ENCODE measurements at places on chromosomes 5 and 9. TPM values are rescaled to one million over a fixed set of nuclear protein-coding genes. Genes with fewer than 3 reads are reported as not detected.
A peak's percentile ranks its signal among the peaks of the same experiment; 100 is the strongest.

GRCh38 chr5:11214864-11215644 lies 454.0 kb upstream of the DAP start:
- no peak overlapping the region for H3K4me3 ChIP-seq
- no peaks in the 10 kb centered on the region for H3K36me3 ChIP-seq
- peaks cover 5% of the 10 kb centered on the region for H3K27me3 ChIP-seq
- H3K27ac ChIP-seq: no peak overlapping the region
- no peak for DNase-seq

GRCh38 chr9:84758817-84759216 lies 89.3 kb downstream of the NTRK2 start:
- no peaks in the 10 kb centered on the region for H3K27me3 ChIP-seq
- no peaks in the 10 kb centered on the region for H3K4me1 ChIP-seq
- no peak overlapping the region for H3K27ac ChIP-seq
- no peaks in the 10 kb centered on the region for H3K36me3 ChIP-seq

GRCh38 chr9:79610791-79611614 lies 39.2 kb downstream of the TLE4 start:
- H3K36me3 ChIP-seq: no peaks in the 10 kb centered on the region
- no peak overlapping the region for H3K4me3 ChIP-seq
- H3K27ac ChIP-seq: no peak overlapping the region
- DNase-seq: no peak
- H3K4me1 ChIP-seq: no peaks in the 10 kb centered on the region

DNA sequence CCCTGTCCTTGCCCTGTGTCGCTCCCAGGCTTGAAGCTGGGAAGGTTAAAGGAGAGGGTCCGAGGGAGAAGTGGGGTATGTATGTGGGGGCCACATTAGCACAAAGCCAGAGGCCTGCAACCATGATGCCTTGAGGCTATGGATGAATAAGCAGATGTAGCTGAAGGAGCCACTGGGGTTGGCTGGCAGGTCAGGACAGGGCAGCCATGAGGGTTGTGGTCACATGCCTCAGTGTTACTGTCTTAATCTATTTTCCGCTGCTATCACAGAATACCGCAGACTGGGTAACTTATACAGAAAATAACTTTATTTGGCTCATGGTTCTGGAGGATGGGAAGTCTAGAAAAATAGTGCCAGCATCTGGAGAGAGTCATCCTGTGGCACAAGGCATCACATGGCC lies 9.2 kb upstream of the GRHPR start:
- H3K27ac ChIP-seq: peak overlapping the region; percentile 14
- H3K36me3 ChIP-seq: no peaks in the 10 kb centered on the region
- peaks cover 43% of the 10 kb centered on the region for H3K4me1 ChIP-seq
- no peak overlapping the region for H3K4me3 ChIP-seq

DNA sequence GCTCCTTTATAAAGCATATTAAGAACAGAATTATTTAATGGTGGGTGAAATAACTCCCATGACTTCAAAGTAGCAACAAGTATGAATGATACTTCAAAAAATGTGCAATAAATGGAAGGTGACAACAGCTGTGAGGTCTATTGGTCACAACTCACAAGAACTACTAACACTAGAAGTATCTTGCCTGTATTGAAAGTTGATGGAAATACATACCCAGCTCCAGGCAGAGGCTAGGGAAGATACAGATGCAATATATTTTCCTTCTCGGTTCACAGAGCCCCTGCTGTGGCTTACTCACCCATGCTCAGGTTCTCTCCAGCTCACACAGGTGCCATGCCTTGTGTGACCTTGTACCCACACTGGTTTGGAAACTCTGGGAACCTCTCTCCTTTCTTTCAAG lies 133.8 kb downstream of the LIFR start:
- no peak overlapping the region for H3K4me3 ChIP-seq
- H3K36me3 ChIP-seq: no peaks in the 10 kb centered on the region
- H3K4me1 ChIP-seq: no peaks in the 10 kb centered on the region
- no peak for DNase-seq
- H3K27me3 ChIP-seq: peaks cover 6% of the 10 kb centered on the region

- H3K4me3 ChIP-seq: no peak overlapping the region
- H3K27me3 ChIP-seq: no peaks in the 10 kb centered on the region
- H3K4me1 ChIP-seq: no peaks in the 10 kb centered on the region
- no peak for DNase-seq
- H3K27ac ChIP-seq: no peak overlapping the region
These were observed 97.2 kb downstream of the DOCK8 start for GRCh38 chr9:311841-312240.

GRCh38 chr5:42811591-42812446 lies at the start of gene SELENOP:
Gene SELENOP, minus strand, starts transcription at chr5:42811892. Its CDS starts 3,539 bp downstream, at chr5:42808353.
- H3K4me1 ChIP-seq: 0 out of 2 replicates have a peak, but pooled peaks cover 7% of the 10 kb centered on the region
- peak; percentile 7 for DNase-seq
- H3K36me3 ChIP-seq: no peaks in the 10 kb centered on the region
- no peak within 1 kb of the TSS for H3K4me3 ChIP-seq

Gene LMBRD2
- total RNA-seq: 7.1 TPM

DNA sequence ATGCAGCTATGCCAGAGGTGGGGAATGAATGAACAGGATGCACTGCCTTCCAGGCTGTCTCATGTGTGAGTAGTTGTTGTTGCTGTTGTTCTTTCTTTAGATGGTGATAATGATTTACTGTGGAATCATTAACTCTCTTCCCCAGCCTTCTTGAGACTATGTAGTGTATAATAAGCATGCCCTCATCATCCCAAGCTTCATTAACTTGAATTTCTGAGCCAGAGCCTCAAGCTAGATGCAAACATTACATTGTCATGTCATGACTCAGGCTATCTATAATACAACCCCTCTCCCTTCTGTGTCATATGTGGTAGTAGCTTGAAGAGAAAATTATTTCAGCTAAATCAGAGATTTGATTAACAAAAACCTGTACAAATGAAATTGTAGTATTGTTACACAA lies 10.0 kb upstream of the ADAMTSL1 start:
- no peak for DNase-seq
- no peak overlapping the region for H3K4me3 ChIP-seq
- H3K27me3 ChIP-seq: no peaks in the 10 kb centered on the region
- H3K4me1 ChIP-seq: no peaks in the 10 kb centered on the region

- no peak for DNase-seq
- no peak overlapping the region for H3K27ac ChIP-seq
- no peak overlapping the region for H3K4me3 ChIP-seq
- H3K36me3 ChIP-seq: no peaks in the 10 kb centered on the region
- no peaks in the 10 kb centered on the region for H3K4me1 ChIP-seq
These were observed 67.6 kb upstream of the RNF130 start for GRCh38 chr5:180138976-180139730.

Gene DAB2
- 1.7 TPM for total RNA-seq

Gene RPS23
- 1,388 TPM for total RNA-seq

DNA sequence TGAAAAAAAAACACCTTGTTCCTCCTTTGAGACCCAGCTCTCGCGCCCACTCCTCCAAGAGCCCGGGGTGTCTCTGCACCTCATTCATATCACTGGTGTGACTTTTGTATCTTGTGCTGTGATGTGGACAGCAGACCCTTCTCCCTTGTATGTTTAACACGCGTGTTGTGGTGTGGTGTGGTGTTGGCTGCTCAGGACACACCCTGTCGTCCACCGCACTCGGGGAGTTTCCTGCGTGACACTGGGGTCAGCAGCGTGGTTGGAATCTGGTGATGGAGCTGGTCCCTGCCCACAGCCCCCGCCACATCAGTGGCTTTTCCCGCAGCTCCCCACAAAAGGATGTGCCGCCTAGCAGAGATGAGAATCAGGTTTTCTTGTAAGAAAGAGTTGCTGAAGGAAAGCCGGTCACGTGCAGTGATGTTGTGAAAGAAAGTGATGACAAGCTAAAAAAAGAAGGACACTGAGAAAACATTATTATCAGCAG lies 61.5 kb downstream of the TENT4A start:
- DNase-seq: no peak
- H3K27me3 ChIP-seq: no peaks in the 10 kb centered on the region
- no peaks in the 10 kb centered on the region for H3K36me3 ChIP-seq
- no peaks in the 10 kb centered on the region for H3K4me1 ChIP-seq

- no peaks in the 10 kb centered on the region for H3K4me1 ChIP-seq
- no peak overlapping the region for H3K4me3 ChIP-seq
- no peaks in the 10 kb centered on the region for H3K36me3 ChIP-seq
- H3K27me3 ChIP-seq: no peaks in the 10 kb centered on the region
These were observed 199.8 kb upstream of the FBXL7 start for GRCh38 chr5:15300141-15300540.

GRCh38 chr9:88179062-88179521 lies 40.8 kb upstream of the SPATA31C2 start:
- peak overlapping the region; percentile 6 for H3K27ac ChIP-seq
- H3K36me3 ChIP-seq: no peaks in the 10 kb centered on the region
- no peaks in the 10 kb centered on the region for H3K4me1 ChIP-seq

Gene WNK2
- 13.7 TPM for total RNA-seq

DNA sequence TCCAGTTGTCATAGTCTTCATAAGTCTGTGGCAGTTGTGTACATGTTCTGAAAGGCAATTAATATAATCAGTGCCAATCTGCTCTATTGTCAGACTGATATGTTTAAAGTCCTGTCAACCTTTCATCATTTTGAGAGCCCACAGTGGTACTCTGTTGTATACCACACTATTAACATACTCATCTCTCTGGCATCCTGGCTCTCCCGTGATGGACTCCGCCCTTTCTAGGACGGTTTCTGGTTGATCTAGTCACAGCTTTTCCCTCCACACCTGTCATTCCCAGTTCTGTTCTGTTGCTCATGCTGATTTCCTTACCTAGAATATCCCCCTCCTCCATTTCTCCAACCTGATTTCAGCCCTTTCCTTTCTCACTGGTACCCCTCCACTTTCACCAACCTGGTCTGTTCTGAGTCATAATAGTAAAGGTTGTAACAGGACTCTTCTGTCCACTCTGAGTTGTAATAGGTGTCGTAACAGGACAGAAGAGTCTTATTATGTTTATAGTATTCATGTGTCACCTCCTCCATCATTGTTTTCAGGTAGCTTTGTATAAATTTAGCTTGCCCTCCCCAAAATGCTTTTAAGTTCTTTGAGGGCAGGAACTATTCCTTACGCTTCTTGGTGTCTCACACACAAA lies 4.1 kb downstream of the PTCD2 start:
- peaks cover 7% of the 10 kb centered on the region for H3K4me1 ChIP-seq
- H3K4me3 ChIP-seq: no peak overlapping the region
- H3K27me3 ChIP-seq: no peaks in the 10 kb centered on the region
- no peak overlapping the region for H3K27ac ChIP-seq
- H3K36me3 ChIP-seq: peaks cover 2% of the 10 kb centered on the region

GRCh38 chr9:34993502-34994259 lies 4.1 kb downstream of the DNAJB5 start:
- H3K27ac ChIP-seq: no peak overlapping the region
- H3K27me3 ChIP-seq: no peaks in the 10 kb centered on the region
- no peak overlapping the region for H3K4me3 ChIP-seq
- no peak for DNase-seq
- peaks cover 47% of the 10 kb centered on the region for H3K4me1 ChIP-seq
- H3K36me3 ChIP-seq: no peaks in the 10 kb centered on the region

DNA sequence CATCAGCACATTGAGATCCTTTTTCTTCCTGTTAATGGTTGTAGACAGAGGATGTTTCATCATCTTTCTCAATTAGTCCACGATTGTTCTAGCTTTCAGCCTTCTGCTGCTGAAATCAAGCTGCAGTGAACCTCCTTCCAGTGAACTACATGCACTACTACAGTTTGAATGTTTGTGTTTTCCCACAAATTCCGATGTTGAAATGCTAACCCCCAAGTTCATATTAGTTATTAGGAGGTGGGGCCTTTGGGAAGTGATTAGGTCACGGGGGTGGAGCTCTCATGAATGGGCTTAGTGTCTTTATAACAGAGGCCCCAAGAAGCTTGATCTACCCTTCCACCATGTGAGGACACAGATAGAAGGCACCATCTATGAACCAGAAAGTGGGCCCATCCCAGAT lies 32.9 kb downstream of the NSG2 start:
- no peak for DNase-seq
- H3K4me3 ChIP-seq: no peak overlapping the region
- peaks cover 12% of the 10 kb centered on the region for H3K27me3 ChIP-seq
- H3K27ac ChIP-seq: no peak overlapping the region
- H3K36me3 ChIP-seq: no peaks in the 10 kb centered on the region
- H3K4me1 ChIP-seq: no peaks in the 10 kb centered on the region

Gene ANGPTL2
- 0.08 TPM for total RNA-seq

DNA sequence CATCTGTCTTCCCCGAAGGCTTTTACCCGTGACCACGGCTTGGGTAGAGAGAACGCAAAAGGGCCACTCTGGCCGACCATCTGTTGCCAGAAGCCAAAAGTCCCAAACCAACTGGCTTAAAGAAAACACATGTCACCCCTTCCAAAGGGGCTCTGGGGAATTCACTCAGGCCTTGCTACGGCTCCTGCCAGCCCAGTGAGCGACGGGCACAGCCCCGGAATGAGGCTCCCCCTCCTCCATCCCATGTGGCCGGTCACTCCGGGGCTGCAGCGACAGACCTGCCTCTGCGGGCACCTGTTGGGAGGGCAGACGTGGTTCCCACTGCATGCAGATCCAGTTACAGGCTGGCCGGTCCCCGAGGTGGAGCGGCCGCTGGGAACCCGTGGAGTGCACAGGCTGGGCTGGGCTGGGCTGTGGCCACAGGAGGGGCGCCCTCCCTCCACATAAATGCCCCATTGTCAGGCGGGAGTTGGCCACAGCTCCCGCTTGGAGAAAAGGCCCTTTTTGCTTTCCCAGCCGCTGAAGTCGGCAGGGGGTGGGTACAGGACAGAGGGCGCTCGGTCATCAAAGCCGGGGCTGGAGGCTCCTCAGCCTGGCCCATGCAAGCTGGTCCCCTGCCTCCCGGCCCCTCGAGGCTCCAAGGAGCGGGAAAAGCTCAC lies 19.9 kb downstream of the NOTCH1 start:
- H3K36me3 ChIP-seq: no peaks in the 10 kb centered on the region
- 0 out of 2 replicates have a peak overlapping the region, but pooled peaks have one; percentile 7 for H3K27ac ChIP-seq
- DNase-seq: no peak
- no peak overlapping the region for H3K4me3 ChIP-seq
- H3K4me1 ChIP-seq: peaks cover 43% of the 10 kb centered on the region
- H3K27me3 ChIP-seq: no peaks in the 10 kb centered on the region

Gene CDH9
- 0.10 TPM for total RNA-seq

DNA sequence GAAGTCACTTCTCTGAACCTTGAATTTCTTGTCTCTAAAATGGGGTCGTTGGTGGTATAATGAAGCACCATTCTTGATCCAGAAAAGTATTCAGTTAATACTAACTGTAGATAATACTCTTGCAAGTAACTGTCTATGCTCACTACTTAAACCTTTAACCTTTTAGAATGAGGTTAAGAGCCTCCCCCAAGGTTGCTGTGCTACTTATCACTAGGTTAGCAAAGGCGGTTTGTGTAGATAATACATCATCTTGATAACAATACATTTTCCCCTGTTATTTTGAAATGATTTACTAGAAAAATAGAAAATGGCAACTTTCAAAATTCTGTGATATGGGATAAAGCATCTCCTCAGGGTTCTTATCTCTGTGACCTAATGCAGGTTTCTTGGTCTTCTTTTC lies 12.6 kb downstream of the MAP3K1 start:
- no peak for DNase-seq
- H3K4me3 ChIP-seq: no peak overlapping the region
- H3K36me3 ChIP-seq: no peaks in the 10 kb centered on the region
- no peak overlapping the region for H3K27ac ChIP-seq

DNA sequence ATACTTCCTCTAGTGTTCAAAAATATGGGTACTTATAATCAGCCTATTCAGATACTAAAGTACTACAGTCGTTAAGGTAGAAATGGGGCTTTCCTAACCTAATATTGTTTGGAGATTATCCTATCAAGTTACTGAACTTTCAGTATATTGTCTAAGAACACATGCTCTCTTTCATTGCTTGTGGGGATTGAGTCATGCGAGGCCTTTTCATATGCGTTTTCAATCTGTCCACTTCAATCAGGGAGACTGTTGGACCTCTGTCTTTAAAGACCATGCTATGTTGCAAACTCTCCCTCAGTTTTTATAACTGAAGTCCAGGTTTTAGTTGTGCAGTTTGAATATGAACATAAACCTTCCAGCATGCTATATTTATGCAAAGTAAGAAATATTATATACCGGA lies 15.0 kb downstream of the PRR16 start:
- no peak overlapping the region for H3K4me3 ChIP-seq
- no peaks in the 10 kb centered on the region for H3K4me1 ChIP-seq
- no peak for DNase-seq

All from Panc1 (cell line).